ENCODE measurements at places on chromosomes 11 and 22.
A peak's percentile ranks its signal among the peaks of the same experiment; 100 is the strongest.

DNA sequence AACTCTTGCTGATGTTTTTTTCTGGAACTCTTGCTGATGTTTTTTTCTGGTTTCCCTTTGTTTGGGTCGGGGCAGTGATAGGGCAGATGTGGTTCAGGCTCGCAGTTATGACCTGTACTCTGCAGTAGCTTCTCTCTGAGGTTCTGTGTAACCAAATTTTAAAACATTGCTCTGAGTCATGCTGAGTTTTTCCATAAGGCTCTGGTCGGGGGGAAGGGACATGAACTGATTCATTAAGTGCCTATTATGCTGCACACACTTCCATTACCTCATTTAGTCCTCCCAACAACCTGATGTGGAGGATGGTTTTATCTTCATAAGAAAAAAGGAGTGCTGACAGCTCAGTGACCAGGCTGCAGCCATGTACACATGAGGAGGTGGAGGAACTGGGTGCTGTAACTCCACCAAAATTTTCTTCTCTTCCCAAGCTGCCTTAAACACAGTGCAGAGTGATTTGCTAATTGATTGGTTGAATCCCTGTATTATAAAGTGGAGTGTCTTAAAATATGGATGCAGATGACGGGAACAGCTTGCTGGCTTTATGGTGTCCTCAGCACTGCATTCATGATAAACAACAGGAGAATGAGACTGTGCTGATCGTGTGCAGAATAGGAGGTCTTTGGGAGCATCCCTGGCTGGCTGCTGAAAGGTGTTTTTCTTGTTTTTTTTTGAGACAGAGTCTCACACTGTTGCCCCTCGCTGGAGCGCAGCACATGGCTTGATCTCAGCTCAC is 19.1 kb downstream of the TNRC6B start:
- no peak for DNase-seq

GRCh38 chr11:119512369-119512768 is 89.4 kb upstream of the THY1 start:
- no peak for DNase-seq

DNA sequence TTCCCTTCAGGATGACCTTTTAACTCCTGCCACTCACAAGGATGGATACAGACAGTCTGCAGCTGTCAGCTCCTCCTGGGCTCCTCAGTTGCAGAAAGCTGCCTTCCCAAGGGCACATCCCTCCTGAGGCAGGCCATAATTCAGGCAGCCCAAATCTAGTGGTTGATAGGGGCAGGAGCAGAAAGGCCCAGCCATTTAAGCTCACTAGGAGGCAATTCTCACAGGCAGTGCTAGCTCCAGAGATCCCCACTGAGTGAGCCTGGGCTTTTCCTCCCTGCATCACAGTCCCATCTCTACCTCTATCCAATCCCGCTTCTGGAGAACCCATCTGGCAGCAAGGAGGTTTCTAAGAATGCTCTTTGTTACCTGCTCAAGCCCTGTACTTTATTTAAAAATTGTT is 200.6 kb downstream of the ARHGAP42 start:
- no peak for DNase-seq

DNA sequence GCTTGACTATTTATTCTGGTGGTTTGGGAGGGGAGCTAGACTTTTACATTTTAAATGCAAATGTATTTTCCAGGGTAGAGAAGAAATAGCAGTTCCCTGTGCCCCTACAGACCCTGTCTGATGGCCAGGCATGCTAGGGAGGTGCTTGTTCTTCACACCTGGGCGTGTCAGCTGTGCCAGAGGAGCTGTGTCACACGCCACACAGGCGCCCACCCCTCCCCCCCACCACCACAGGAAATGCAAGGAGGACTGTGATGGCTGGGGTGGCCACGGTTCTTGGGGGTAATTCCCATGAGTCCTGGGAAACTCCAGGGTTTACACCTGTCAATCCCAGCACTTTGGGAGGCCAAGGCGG is 82.2 kb downstream of the FLI1 start:
- peak; percentile 25 for DNase-seq

- DNase-seq, result no peak
These were observed 39.8 kb upstream of the BID start for GRCh38 chr22:17814084-17814483.

DNA sequence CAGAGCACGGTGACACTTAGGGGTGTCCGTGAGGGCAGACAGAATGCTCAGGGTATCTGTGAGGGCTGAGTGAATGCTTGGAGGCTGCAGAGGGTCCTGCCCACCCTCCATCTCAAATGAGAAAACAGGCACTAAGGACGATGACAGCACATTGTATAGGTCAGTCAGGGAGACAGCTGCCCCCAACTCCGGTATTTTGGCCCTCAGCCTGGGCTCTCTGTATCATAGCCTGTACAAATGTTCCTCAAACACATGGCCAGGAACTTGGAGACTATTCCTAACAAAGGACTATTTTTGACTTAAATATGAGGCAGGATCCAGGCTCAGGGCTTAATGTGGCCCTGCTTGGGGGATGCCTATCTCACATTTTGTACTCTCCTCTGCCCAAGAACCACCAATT is 145.4 kb downstream of the OPCML start:
- no peak for DNase-seq

DNA sequence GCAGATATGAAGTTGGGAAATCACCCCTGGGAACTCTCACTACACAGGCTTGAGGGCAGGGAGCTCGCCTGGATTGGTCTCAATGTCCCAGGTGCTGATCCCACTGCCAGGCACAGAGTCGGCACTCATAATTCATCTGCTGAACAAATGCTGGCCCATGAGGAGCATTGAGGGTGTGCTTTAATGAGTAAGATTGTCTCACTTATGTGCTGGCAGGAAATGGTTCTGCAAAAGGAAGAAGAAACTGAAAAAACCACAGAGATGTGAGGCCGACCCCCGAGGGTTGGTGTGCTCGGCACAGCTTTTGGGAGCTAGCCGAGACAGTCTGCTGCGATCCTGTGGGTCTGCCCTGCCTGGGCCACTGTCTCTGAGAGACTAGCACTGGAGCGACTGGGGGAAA is 9.4 kb downstream of the PLAAT2 start:
- peak; percentile 43 for DNase-seq

All from activated gamma-delta T cell (primary cell).